ENCODE measurements at places on chromosomes 16 and 17. TPM values are rescaled to one million over a fixed set of nuclear protein-coding genes. Genes with fewer than 3 reads are reported as not detected.

DNA sequence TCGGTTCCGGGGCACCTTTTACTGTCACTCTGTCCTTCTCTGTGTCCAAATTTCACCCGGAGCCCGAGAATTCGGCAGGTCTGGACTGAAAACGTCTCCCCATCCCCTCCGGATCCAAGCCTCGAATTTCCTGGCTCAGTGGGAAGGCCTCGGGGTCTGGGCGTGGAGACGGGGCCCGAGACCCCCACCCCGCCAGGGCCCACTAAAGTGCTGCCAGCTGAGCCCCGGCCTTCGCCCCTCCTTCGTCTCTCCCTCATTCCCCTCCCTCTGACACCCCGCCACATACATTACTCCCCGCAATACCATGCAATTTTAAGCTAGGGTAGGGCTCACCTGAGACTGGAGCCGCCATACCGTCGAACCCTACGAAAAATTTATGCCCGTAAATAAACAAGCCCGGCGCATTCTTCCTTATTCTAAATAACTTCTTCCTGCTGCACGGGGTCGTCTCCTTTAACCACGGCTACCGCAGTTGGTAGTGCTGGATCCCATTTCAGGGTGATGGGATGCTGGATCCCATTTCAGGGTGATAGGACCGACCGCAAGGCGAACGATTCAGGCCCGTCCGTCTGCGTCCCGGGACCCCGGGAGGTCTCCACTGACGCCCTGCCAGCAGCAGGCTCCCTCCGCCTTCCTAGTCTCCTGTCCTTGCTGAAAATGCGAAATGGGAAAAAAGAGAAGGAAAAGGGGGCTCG, 4.4 kb upstream of the OR1F1 start:
- DNase-seq: no peak

GRCh38 chr17:75695141-75695829, 26.0 kb upstream of the ITGB4 start:
- DNase-seq: no peak

- no peak for DNase-seq
Measured at GRCh38 chr16:53605356-53605755, 98.3 kb downstream of the RPGRIP1L start.

DNA sequence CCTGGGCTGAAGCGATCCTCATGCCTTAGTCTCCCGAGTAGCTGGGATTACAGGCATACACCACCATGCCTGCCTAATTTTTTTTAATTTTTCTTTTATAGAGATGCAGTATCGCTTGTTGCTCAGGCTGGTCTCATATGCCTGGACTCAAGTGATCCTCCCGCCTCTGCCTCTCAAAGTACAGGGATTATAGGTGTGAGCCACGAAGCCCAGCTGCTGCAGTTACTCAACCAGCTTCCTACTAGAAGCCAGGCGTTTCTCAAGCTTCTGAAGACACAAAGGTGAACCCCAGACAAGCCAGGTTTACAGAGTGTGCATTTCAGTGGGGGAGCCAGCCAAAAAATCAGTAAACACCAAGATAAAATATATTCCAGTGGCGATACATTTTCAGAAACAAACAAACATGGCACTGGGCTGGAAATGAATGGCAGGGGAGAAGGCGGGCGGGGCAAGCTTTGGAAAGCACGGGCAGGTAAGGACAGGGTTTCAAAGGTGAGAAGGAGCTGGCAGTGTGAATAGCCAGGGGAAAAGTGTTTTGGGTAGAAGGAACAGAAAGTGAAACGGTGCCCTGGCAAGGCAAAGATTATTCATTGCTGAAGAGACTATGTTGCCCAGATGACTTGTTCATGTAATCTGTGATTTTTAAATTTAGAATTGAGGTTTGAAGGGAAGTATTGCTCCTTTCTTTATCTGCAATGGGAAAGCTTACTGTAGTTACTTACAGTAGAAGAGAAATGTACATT, 471.1 kb downstream of the WWOX start:
- DNase-seq: no peak

DNA sequence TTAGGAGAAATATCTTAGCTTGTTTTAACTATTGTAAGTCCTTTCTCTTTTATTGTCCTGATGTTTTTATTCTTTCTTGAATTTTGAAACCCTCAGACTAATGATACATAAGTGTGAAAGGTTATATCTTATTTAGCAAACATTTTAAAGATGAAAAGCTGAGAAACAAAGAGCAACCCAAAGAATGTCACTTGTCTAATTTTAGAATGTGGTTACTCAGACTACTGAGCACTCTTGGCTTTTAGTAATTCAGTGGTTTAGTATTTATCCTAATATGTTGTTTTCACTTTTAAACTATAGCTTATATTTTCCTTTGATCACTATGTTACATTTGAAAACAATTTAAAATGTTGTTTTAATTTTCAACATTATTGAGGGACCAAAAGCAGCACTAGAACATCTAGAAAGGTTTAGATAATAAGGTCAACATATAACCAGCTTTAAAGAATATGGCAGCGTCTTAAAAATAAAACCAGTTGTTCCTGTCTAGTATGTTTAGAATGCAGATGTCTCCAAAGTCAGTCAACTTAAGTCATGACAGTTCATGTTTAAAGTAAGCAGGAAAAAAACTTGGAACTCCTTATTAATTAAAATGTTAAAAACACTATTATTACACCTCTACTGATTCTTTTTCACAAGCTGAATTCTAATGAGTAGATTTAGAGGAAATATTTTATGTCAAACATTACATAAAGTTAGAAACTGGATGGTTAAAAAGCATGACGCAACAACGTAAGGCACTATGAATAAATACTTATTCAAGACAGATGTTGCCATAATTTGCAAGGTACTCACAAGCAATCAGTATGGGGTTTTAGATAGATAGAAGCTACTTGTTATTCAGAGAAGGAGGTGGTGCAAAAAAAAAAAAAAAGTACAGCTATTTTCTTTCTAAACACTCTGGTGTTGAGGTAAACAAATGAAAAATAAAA, 2.4 kb downstream of the MBTD1 start:
- no peak for DNase-seq

- no peak for DNase-seq
Measured at GRCh38 chr17:40574292-40574691, 9.0 kb upstream of the CCR7 start.

DNA sequence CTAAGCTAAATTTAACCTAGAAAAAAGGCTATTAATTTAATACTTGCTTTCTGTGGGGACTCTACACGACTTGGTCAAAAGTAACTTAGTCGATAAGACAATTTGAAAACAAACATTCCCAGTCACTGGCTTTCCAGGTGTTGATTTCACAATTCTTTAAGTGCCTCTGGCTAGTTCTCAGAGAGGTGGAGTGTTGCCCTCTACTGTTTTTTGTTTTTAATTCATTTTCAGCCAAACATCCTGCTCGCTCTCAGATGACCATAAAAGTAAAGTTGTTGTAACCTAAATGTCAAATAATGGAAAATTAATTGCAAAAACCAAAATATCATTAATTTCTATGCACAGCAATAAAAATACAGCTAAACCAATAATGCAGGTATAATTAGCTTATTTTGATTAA, 107.1 kb downstream of the MYO1D start:
- no peak for DNase-seq

- DNase-seq: no peak
Measured at GRCh38 chr16:89112377-89113151, 18.9 kb downstream of the ACSF3 start.

DNA sequence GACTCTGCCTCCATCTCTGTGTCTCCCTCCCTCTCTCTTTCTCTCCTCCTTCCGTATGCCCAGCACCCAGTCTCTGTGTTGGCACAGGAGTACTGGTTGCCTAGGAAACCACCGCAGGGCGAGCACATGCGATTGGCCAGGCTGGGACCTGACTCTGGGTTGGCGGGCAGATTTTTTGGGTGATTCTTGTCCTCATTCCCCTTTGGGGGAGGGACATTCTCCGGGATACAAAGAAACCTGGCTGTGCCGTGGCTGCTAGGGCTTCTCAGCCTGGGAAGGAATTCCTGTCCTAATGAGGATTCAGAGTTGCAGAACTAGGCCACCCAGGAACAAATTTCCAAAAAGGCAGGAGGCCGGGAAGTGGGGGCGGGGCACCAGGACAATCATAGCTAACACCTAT, 168.9 kb downstream of the SHISA9 start:
- no peak for DNase-seq

DNA sequence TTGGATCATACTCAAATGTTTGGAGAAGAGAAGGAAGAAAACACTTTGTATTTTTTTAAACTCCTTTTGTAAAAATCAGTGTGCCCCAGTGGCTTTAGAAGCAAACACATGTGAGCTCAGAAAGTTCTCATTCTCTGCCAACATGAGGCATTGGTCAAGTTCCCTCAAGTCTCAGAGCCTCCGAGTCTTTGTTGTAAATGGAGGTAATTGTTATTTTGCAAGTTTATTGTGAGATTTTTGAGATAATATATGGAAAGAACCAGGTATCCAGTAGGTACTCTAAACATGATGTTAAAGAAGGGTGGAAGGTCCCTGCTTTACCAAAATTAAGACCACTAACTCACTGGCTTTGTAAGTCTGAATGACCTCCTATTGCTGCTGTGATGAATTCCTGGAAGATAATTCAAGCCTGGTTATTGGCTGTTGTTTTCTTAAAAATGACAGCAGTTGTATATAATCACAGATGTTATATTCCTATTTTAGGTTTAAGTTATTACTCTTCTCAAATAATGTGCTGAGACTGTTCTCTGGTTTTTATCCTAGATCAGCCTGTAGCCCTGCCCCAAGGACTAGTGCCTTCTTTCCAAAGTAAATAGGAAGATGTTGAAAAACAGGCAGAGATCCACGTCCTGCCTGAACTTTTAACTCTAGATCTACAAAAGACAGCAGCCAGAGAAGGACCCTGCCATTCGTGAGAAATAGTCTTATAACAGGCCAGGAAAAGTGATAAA, 2.4 kb downstream of the HLF start:
- no peak for DNase-seq

DNA sequence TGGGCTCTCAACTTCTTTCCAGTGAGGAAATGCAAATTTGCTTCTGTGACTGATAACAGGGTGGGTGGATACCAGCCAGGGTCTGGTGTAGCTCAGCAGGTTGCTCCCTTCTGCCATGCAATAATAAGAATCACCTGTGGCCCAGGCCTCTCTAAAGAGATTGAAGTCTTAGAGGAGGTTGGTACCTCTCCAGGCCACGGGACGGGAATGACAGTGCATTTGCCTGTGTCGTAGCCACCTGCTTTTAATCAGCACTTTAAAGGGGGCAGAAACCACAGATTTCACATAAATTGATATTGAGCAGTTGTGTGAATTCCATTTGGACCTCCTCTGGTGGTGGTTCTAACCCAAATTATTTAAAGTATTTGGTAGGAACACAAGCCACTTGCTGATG, 246.9 kb downstream of the PRKCA start:
- DNase-seq: no peak

GRCh38 chr16:57801809-57802340, 416 bp downstream of the KIFC3 start:
- DNase-seq: no peak

DNA sequence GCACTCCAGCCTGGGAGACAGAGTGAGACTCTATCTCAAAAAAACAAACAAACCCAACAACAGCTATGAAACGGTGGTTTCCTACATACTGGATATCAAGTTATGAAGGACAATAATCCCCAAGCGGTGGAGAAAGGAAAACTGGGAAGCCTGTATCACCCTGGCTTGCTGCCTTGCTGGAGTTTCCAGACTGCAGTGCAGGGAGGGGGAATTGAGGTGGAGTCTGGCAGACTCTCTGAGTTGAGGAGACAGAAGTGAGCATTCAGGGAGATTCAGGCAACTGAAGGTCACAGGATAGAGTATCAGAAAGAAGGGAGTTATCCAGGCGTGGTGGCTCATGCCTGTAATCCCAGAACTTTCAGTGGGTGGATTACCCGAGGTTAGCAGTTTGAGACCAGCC, 11.9 kb downstream of the QRICH2 start:
- no peak for DNase-seq

DNA sequence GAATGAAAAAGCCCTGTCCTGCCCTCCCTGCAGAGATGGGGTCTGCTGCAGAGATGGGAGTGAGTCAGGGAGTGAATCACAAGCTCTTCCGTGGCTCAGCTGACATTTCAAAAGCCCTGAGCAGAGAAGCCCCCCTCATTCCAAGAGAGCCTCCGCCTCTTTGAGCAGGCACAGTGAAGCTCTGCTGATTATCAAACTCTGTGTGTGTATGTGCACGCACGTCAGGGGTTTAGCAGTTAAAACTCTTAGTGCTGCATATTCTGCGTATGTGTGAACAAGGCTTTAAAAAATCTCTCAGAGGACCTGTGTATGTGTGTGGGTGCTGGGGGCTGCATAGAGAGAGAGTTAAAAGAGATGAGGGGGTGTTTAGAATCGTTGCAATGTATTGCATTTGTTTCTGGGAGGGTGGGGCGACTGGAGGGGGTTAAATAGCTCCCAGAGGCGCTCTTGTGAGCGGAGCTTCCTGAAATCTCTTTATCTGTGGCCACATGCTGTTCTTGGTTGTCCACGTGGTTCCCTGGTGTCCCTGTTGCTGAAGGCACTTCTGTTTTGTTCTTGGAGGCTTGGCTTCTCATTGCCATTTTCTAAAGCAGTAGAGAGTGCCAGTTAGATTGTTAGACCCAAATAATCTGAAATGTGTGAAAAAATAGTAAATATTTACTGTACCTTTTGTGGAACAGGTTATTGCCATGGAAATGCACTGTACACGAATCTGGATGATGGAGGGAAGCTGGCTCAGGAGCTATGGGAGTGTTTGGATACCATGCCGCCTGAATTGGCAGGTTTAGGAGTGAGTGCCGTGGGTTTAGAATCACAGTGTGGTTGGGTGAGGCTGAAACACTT, 116.6 kb downstream of the PRKCB start:
- no peak for DNase-seq

GRCh38 chr17:41678907-41679739, 9.6 kb upstream of the EIF1 start:
- no peak for DNase-seq

- DNase-seq: no peak
Measured at GRCh38 chr16:80631581-80631980, 90.8 kb downstream of the DYNLRB2 start.

DNA sequence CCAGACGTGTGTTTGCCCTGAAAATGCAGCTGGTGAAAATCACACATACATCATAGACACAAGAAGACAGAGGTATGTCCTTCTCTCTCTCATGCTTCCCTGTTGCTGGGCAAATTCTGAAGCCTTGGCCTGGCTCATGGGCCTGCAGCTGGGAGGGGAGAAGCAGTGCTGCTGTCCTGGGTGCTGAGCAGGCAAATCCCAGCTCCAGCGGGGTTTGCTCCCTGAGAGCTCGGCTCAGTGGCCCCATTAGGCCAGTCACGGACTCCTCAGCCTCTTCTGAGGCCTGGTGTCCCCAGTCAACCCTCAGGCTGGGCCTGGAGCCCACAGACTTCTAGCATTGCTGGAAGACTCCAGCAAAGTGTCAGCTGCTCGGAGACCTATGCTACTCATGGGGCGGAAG, 11.7 kb downstream of the RHBDL3 start:
- DNase-seq: no peak

PRSS33 gene
- total RNA-seq: 15.4 TPM

TM4SF5 gene
- not detected for total RNA-seq

MPP2 gene
- total RNA-seq: 16.7 TPM

NEUROD2 gene
- not detected for total RNA-seq

TBX2 gene
- total RNA-seq: 100 TPM

All from ascending aorta (tissue), 2 donors.